ENCODE measurements at places on chromosomes 3 and 15.
A peak's percentile ranks its signal among the peaks of the same experiment; 100 is the strongest.

- no peak for DNase-seq
These were observed 52.5 kb downstream of the IFT80 start for GRCh38 chr3:160346511-160346910.

DNA sequence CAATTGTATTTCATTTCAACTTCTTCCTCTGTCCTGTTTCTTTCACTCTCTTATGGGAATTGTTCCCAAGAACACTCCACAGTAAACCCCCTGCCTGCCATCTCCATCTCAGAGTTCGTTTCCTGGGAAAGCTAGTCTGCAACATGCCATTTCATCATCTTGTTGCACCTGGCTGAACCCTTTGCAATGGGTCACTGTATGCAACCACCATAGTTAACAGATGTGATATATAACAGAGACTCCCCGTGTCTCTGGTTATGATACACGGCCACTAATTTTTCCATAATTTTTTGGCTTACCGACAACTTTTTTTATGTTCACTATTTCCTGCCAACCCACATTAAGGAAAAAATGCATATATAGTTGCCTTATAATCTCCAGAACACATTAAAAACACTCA is 95.5 kb downstream of the CHST2 start:
- DNase-seq: no peak

DNA sequence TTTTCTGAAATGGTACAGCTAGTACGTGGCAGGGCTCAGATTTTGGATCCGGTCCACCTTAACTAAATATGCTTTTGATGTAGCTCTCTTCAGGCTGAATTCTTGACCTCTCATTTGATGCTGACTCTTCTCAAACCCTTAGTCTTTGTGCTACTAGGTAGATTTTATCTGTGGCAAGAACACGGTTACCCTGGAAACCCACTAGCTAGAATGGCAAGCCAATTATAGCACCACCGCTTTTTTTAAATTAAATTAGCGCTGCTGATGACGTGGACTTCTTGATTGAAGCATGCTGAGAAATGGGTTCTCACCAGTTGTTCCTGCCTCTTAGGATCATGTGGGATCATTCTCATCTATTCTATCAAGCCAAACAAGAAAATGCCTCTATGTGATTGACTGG is 421.5 kb downstream of the LPP start:
- DNase-seq: no peak

DNA sequence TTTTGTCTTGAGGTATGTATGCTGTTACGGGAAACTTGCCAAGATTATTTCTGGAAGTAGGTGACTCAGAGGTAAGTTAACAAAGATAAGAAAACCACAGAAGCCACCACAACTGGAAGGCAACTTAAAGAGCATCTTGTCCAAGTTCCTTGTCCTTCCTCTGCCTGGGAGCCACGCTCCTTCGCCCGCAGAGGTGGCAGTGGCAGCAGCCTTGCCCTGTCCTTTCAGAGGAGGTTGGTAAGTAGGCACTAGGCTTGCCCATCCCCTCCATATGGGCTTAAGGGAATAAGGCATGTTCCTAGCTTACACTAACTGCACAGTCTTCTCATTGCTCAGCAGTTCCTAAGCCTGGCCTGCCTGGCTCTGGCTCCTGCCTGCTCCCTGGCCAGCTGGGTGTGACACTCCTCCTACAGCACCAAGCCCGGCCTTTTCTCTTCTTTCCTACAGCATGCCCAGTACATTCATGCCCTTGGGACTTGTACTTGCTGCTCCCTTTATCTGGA is 48.0 kb upstream of the RAB6B start:
- DNase-seq: peak; percentile 82

DNA sequence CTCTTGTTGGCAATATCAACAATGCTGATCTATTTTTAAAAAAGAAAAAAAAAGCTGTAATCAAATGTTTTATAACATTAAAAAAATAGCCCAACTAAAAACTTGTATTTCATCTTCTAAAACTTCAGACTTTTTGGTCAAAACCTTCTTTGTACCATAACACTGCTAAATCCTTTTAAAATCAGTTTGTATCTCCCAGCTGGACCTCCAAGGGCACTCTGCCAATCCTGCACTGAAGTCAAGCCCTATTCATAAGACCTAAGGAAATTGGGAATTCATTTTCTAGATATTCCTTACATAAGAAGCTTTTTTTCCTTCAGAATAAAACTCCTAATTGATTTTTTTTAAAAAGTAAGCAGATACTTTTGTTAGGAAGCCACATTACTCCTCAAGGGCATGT is 38.2 kb upstream of the HCLS1 start:
- no peak for DNase-seq

GRCh38 chr15:69031013-69032001 is 16.8 kb downstream of the NOX5 start:
- DNase-seq: no peak

DNA sequence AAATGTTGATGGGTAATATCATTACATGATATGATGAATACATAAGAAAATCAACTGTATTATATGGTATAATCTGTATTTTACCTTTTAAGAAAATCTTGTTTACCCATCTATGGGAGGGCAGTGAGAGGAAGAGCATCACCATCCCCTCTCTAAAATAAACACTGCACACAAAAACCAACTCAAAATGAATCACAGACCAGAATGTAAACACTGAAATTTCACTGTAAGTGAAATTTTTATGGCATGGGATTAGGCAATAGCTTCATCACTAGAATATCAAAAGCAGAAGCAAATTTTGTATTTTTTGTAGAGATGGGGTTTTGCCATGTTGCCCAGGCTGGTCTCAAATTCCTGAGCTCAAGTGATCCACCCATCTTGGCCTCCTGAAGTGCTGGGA is 26.2 kb downstream of the IFT80 start:
- peak; percentile 8 for DNase-seq

- no peak for DNase-seq
These were observed 60.4 kb downstream of the P3H2 start for GRCh38 chr3:190060192-190060775.

- no peak for DNase-seq
These were observed 29.4 kb downstream of the ABCC5 start for GRCh38 chr3:183988216-183988790.

DNA sequence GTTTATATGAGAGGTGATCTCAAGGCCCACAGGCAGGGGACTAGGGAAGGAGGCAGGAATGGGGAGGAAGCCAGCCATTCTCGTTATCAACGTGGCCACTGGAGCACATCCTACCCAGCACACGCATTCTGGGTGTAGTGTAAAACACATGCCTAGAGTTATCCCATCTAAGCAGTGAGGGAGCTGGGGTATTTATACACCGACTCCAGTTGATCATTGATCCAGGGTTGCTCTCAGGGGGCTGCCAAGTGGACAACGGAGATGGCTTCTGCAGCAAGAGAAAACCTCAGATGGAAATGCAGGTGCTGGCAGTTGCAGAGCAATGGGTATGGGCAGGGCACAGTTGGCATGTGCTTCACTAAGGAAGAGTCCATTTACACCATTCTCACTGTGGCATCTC is 30.4 kb upstream of the SYNM start:
- no peak for DNase-seq

- DNase-seq: no peak
These were observed 8.6 kb upstream of the CTNNB1 start for GRCh38 chr3:41190509-41191284.

GRCh38 chr3:123379041-123379830 is 69.7 kb downstream of the ADCY5 start:
- no peak for DNase-seq

DNA sequence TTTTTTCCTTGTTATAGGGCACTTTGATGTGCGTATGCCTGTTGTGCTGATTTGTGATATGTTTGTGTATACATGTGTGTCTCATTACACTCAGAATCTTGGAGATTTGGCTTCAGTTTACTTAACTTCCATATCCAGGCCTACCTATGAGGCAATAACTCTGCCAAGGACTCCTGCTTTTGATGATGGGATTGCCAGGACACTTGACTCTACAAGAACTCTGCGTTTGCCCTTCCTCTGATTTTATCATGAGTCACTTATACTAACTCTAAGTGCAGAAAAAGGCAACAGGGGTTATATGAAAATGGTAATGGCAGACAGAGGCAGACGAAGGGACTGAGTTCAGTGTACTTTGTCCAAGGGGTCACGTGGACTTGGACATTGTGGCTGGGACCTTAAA is 33.6 kb downstream of the MCTP2 start:
- DNase-seq: no peak

DNA sequence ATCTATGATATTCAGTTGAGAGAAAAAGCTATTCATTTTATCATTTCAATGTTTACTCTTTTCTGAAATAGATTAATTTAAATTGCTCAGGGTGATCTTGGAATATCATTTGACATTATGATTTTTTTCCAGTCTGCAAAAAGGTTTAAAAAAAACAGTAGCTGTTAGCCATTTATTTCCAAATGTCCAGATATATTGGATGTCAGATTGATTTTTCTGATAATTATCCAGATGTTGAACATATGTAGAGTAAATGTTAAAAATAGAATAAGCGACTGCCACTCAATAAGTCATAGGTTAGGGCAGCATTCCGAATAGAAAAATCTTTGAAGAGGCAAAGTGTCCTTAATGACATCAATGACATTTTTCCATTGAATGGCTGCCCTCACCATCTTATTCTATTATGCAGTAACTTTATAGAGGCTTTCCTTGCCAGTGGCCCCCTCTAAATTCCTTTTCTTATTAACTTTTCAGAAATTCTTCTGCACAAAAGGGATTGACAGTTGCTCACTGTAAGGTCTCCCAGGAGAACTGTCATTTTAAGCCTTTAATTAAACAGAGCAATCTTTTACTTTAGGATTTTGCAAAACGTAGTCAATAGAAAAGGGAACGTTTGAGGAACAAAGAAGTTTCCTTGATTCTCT is 316.5 kb downstream of the GBE1 start:
- DNase-seq: no peak

GRCh38 chr3:56923526-56924224 is 121.9 kb upstream of the ARHGEF3 start:
- DNase-seq: no peak

- no peak for DNase-seq
These were observed 24.5 kb downstream of the DRD3 start for GRCh38 chr3:114154321-114154821.

GRCh38 chr3:68728343-68728742 is 204.0 kb downstream of the TAFA4 start:
- DNase-seq: no peak

GRCh38 chr3:102017784-102018183 is 168.5 kb downstream of the NFKBIZ start:
- DNase-seq: no peak

- no peak for DNase-seq
These were observed 338.2 kb upstream of the SLCO3A1 start for GRCh38 chr15:91515188-91515754.

DNA sequence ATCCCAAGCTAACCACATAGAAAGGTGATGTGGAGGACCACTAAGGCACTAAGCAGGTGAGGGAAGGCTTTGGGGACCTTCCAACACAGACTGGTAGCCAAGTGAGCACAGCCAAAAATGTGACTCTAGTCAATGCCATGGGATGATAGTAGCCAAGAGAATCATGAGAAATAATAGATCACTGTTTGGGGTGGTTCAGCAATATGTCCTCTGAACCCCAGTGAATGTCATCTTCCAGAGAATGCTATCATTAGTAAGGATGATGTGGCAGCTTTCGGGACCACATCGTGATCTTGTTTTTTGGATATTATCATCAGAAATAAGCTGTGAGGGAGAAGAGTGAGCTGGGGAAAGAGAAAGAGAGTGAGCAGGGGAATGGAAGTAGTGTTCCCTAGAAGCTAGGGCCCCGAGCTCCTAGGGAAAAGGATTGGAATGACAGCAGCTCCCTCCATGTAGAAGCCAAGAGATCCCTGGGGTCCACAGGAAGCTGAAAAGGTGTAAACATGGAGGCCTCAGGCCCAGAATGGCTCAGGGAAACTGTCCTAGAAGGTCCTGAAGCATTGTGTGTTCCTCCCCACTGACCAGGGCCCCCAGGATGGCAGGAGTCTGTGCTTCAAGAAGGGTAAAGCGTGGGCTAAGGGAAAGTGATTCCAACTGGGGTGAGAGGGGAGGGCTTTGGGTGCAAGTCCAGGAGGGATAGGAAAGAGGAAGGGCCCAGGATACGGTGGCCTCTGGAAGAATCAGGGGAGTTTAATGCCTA is 56.6 kb upstream of the KLF13 start:
- no peak for DNase-seq

Measured in HS-27A (cell line).